GM12865 (cell line): ENCODE measurements at places on chromosomes 12 and 14.

DNA sequence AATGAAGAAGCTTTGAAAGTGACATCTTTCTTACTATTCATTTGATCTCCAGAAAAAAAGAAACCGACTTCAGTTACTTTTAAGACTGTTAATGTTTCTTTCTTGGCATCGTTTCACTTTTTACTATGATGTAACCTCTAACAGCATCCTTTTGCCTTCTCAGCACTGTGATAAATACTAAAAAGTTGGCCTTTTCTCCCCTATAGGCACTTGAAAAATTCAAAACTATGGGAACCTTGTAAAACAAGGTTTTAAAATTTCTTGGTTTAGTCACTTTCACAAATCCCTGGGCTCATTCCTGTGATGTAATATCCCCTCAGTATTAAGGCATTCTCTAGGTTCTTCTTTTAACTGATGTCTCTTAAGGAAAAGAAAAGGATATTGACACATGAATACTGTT is 281.8 kb downstream of the EGLN3 start:
- no peak for DNase-seq

GRCh38 chr14:96059519-96060135 is 20.5 kb downstream of the C14orf132 start:
- DNase-seq: no peak

- DNase-seq: no peak
Measured at GRCh38 chr12:78087363-78087675, 256.6 kb downstream of the NAV3 start.

- DNase-seq: no peak
Measured at GRCh38 chr12:33223956-33224355, 215.7 kb downstream of the SYT10 start.
